Activated CD8-positive, alpha-beta memory T cell treated with anti-CD3 and anti-CD28 coated beads for 1 hour (primary cell): ENCODE measurements at places on chromosomes 16 and 17.
A peak's percentile ranks its signal among the peaks of the same experiment; 100 is the strongest.

DNA sequence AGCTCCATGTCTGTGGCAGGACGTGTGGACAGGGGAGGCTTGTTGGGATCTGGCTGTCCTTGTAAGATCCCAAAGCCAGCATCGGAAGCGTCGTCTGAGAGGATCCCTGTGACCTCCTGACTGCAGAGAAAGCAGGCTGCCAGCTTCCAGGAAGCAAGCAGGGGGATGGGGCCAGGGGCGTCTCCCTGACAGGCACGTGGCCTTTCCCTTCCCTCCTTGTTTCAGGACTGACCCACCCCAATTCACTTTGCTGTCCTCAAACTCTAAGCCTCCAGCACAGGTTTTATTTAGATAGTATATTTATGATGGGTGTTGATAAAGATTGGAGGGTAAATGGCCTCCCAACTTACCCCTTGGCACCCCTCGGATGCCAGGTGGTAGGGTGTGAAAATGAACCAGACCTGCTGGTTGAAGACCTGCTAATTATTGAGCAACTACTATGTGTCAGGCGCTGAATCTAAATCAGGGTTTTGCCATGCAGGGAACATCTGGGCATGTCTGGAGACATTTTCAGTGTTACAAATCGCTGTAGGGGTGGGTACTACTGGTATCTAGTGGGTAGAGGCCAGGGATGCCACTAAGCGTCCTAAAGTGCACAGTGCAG, 24.5 kb downstream of the SOCS1 start:
- DNase-seq, result no peak

GRCh38 chr16:46404028-46404427, 217.2 kb downstream of the SHCBP1 start:
- DNase-seq, result no peak

DNA sequence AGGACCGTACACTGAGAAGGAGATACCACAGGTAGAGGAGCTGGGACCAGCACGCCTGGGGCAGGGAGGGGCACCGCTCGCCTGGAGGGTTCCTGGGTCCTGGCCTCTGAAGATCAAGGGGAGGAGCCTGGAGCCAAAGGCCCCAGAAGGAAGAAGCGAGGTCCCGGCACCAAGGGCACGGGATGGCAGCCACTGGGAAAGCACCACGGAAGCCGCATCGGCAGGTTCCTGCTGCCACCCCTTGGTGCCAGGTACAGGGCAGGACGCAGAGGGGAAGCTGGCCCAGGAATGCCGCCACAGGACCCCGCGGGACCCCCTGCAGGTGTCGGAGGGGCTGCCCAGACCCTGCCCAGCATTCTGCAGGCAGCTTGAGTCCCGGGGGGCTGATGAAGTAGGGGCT, 42.5 kb upstream of the CBFA2T3 start:
- no peak for DNase-seq

- DNase-seq, result no peak
Measured at GRCh38 chr16:25005445-25006306, 9.5 kb downstream of the ARHGAP17 start.

DNA sequence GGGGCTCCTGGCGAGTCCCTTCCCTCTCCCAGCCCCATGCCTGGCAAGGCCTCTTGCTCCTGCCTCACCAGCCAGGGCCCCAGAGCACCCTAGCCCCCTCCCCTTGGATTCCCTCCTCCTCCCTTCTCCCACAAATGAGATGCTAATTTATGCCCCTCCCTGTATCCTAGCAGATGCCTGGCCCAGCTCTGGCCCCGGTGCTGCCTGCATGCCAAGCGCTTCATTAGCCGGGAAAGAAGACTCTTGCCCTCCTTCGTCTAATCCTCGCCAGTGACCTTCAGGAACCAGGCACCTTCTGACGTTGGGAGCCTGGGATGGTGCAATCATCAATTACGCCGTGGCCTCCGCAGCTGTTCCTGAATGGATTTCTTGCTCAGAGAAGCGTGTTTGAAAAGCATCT, 127.8 kb downstream of the SDK2 start:
- DNase-seq, result no peak

DNA sequence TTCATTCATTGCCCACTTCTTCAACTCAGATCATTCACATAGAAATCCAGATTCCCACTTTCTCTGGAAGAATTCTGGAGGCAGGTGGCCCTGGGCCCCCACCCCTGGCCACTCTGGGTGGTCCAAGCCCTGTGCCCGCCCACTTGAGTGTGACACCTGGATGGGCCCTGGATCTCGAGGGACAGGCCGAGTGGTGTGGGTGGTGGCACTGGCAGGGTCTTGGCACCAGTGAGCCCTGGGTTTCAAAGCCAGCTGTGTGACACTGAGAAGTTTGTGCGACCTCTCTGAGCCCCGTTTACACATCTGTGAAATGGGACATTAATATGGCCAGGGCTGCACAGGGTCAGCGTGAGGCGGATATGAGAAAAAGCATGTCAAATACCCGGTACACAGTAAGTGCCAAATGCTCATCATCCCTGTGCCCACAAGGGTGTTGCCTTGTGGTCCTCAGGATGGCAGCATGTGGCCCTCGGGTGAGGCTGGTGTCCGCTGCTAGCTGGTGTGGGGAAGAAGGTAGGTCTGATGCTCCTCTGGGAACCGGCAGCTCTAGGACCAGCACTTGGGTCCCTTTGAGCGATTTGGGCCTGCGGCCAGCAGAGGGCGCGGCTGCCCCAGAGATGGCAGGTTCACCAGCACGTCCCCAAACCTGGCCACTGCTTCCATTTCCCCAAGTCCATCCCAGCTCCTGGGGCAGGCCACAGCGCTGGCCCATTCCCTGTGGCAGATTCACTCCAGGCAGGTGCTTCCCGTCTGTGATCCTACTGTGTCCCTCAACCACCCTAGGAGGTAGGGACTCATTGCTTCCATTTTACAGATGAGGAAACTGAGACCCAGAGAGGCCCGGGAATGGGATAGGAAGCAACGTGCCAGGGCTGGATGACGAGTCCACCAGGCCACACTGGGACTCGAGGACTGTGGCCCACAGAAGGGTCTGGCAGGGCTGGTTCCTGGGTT, 3.6 kb downstream of the OSGIN1 start:
- DNase-seq, result peak; percentile 3

GRCh38 chr16:55222486-55222885, 101.5 kb upstream of the IRX6 start:
- no peak for DNase-seq

GRCh38 chr16:80027007-80027965, 426.7 kb upstream of the MAF start:
- DNase-seq, result peak; percentile 9

DNA sequence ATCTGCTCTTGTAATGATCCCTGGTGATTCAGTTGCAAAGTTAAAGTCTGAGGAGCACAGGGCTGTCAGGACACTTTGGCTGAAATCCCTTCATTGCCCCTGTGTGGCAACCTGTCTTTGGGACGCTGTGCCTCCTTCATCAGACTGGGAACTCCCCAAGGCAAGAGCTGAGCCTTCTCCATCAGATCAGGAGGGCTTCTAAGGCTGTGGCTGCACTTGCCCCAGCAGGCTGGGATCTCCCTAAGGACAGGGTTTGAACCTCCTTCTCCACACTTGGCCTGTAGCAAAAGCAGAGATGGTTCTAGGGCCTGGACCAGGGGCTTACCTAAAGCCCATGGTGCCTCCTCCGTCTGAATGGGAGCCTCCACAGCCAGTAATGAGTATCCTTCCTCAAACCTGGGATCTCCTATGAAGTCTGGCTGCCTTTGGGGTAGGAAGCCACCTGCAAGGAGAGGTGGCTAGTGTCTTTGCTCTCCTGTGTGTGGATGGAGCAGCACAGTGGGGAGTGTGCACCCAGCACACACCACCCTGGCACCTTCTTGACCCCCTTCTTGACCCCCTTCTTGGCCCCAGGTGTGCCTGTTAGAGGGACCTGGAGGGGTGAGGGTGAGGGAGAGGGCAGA, 79.0 kb upstream of the NKD1 start:
- no peak for DNase-seq

DNA sequence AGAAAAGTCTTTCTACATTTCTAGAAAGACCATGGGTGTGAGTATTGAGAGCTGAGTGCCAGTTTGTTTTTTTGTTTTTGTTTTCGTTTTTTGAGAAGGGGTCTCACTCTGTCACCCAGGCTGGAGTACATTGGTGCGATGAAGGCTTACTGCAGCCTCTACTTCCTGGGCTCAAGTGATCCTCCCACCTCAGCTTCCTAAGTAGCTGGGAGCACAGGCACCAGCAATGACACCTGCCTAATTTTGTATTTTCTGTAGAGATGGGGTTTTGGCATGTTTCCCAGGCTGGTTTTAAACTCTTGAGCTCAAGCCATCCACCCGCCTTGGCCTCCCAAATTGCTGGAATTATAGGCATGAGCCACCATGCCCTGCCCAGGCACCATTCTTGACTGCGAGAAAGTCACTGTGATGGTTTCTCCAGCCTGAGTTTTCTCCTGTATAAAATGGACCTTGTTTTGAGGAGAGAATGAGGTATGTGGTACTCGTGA, 673.8 kb downstream of the MAF start:
- DNase-seq, result no peak

- no peak for DNase-seq
Measured at GRCh38 chr17:53061446-53061845, 761.3 kb upstream of the KIF2B start.

- DNase-seq, result no peak
Measured at GRCh38 chr17:2089021-2089422, 34.1 kb downstream of the HIC1 start.

DNA sequence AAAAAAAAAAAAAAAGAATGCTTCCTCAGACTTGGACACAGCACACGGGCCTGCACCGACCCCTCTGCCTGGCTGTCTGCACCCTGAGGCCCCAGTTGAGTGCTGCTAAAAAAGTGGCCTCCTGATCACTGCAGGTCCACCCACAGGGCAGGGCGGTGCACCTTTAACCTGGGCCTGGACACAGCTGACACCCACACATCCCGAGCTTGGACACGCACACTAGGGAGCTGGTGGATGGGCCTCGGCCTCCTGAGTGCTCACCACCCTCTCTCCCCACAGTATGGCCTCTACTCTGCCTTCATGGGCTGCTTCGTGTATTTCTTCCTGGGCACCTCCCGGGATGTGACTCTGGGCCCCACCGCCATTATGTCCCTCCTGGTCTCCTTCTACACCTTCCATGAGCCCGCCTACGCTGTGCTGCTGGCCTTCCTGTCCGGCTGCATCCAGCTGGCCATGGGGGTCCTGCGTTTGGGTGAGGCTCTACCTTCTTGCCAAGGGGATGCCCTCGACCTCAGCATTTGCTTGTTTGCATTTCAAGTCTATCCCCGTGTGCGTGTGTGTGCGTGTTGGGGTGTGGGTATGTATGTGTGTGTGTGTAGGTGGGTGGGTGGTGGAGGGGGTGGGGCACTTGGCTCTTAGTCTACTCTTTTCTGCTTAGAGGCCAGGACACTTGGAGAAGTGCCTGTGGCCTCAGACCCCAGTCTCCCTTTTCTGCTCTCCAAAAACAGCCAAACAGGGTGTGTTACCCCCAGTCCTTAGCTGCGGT, 2.3 kb downstream of the SLC26A11 start:
- DNase-seq, result no peak

- DNase-seq, result no peak
Measured at GRCh38 chr16:548586-548985, 11.6 kb upstream of the PRR35 start.

GRCh38 chr16:84042879-84043485, 387 bp upstream of the SLC38A8 start:
- no peak for DNase-seq

DNA sequence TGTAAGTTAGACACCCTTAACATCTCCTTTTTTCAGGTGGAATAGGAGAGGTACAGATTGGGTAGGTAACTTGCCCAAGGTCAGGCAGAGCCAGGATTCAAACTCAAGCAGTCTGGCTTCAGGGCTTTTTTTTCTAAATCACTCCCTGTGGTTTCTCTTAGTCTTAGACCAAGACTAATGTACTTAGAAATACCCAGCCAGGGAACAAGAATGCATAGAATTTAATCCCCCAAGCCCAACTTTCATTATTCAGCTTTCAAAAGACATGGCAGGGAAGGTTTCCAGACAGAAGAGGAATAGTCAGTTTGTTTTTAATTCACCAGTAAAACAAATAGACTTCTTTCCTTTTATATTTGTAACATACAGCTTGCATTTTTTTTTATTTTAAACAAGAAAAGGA, 305.2 kb upstream of the RBFOX1 start:
- DNase-seq, result no peak

DNA sequence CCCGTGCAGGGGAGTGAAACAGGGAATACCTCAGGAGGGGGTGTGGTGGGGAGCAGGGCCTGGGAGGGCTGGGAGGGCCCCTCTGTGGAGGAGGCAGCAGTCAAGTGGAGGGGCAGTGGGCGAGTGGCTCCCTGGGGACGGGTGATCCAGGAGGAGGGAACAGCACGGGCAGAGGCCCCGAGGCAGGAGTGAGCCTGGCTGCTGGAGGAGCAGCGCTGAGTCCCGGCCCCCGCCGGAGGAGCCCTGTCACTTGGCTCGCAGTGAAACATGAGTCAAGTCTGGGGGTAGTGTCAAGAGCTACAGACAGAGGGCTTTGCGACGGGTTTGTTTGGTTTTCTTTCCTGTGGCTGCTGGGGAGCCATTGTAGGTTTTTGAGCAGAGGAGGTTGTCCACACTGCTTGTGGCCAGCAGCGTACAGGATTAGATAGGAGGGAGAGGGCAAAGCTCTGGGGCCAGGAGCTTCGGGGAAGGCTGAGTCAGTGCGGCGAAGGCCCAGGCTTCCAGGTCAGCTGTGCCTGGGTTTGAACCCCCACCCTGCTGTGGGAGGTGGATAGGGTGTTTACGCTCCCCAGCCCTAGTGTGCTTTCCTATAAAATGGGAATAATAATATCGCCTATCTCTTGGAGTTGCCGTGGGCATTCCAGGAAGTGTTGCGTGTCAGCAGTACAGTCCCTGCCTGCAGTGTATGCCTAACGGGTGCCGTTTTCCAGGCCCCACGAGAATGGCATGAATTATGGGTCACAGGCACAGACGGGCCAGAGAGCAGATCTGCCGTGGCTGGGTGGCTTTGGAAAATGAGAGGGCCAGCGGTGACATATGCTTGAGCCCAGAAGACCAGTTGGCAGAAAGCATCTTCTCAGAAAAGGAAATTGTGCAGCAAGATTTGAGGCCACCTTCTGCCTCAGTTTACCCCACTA, 115.9 kb upstream of the CIBAR2 start:
- no peak for DNase-seq

DNA sequence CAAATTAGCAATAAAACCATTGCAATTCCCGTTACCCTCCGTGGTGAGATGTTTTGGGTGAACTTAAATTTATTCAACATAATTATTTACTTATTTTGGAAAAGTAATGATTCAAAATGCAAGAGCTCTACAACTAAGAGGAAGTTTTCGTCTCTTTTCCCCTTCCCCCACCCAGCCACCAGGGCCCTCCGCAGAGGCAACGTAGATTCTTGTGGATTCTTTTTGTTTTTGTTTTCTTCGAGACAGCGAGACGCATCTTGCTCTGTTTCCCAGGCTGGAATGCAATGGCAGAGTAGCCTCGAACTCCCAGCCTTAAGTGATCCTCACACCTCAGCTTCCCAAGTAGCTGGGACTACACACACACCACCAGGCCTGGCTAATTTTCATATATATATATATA, 19.2 kb downstream of the CCDC40 start:
- DNase-seq, result no peak

- no peak for DNase-seq
Measured at GRCh38 chr16:78189121-78189520, 89.7 kb downstream of the WWOX start.
